Smooth muscle cell of the umbilical artery (primary cell): ENCODE measurements at places on chromosomes 1 and 21. TPM values are rescaled to one million over a fixed set of nuclear protein-coding genes. Genes with fewer than 3 reads are reported as not detected.

The PDXK gene
- 208 and 328 TPM in 2 replicates for total RNA-seq

The GBP6 gene
- total RNA-seq = not detected in 2 replicates

The SPATA45 gene
- not detected in 2 replicates for total RNA-seq

The AGBL4 gene
- not detected in 2 replicates for total RNA-seq

The CYP2J2 gene
- total RNA-seq = under 0.01 and 0.32 TPM in 2 replicates

The PCP4 gene
- total RNA-seq = not detected in 2 replicates

The LCE2A gene
- not detected in 2 replicates for total RNA-seq

The BCAN gene
- total RNA-seq = not detected in 2 replicates

The EDN2 gene
- total RNA-seq = not detected in 2 replicates

The POFUT2 gene
- 140 and 154 TPM in 2 replicates for total RNA-seq

The TTC4 gene
- 17.8 and 23.4 TPM in 2 replicates for total RNA-seq

The NIPAL3 gene
- total RNA-seq = 55.5 and 67.4 TPM in 2 replicates

The ACP6 gene
- total RNA-seq = 5.0 and 6.8 TPM in 2 replicates

The KCNJ9 gene
- total RNA-seq = not detected in 2 replicates

The CD101 gene
- under 0.01 and 0.18 TPM in 2 replicates for total RNA-seq

The RSPO1 gene
- total RNA-seq = not detected in 2 replicates

The HMGCS2 gene
- not detected in 2 replicates for total RNA-seq

The CADM3 gene
- total RNA-seq = 0.09 and 0.30 TPM in 2 replicates

The SEMA4A gene
- total RNA-seq = 0.55 and 0.59 TPM in 2 replicates

The SPRR1B gene
- not detected in 2 replicates for total RNA-seq

The GPR52 gene
- 0.59 and 1.1 TPM in 2 replicates for total RNA-seq

The CELA3B gene
- total RNA-seq = not detected in 2 replicates

The FCAMR gene
- total RNA-seq = not detected in 2 replicates

The ZSWIM5 gene
- under 0.01 TPM in 1 of 2 replicates, not detected in the other for total RNA-seq

The DIO1 gene
- not detected in 2 replicates for total RNA-seq

The ZNF683 gene
- total RNA-seq = not detected in 2 replicates
